Activated B cell treated with CpG ODN at 0.5 μM for 24 hours (primary cell): ENCODE measurements at places on chromosomes 5 and 9.
A peak's percentile ranks its signal among the peaks of the same experiment; 100 is the strongest.

DNA sequence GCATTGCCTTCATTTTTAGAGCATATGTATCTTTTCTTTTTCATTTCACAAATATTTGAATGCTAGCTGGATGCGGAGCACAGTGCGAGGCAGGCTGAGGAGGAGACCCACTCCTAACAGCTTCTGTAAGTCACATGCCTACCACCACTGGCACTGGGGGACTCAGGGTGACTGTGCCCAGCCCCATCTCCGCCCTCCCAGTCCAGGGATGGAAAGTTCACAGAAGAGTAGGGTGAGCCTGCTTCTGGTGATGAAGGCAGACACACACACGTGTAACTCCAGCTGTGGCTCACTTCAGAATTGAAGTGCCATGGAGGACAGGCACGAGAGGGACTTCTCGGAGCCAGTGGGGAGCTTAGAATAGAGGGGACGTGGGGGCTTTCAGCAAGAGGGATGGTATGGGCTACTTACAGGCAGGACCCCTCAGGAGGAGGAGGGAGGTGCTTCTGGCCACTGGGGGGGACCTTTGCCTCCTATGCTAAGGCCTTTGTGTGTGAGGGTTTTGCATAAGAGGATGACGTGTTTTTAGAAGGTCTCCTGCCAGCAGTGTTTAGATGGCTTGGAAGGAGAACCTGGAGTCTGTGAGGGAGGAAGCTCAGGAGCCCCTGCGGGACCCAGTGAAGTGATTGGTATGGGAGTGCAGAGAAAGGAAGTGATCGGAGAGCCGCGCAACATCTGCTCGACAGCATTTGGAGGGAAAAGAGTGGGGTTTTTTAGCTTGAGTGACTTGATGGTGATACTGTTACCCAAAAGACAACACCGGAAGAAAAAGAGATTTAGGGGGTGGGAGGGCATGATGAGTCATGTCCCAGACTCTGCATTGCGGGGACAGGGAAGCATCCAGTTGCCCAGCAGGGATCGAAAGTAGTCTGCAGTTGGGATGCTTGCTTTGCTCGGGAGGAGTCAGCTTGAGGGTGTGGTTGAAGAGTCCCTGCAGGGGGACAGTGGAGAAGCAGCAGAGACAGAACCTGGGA is 163.5 kb upstream of the OTULINL start:
- no peak for DNase-seq

DNA sequence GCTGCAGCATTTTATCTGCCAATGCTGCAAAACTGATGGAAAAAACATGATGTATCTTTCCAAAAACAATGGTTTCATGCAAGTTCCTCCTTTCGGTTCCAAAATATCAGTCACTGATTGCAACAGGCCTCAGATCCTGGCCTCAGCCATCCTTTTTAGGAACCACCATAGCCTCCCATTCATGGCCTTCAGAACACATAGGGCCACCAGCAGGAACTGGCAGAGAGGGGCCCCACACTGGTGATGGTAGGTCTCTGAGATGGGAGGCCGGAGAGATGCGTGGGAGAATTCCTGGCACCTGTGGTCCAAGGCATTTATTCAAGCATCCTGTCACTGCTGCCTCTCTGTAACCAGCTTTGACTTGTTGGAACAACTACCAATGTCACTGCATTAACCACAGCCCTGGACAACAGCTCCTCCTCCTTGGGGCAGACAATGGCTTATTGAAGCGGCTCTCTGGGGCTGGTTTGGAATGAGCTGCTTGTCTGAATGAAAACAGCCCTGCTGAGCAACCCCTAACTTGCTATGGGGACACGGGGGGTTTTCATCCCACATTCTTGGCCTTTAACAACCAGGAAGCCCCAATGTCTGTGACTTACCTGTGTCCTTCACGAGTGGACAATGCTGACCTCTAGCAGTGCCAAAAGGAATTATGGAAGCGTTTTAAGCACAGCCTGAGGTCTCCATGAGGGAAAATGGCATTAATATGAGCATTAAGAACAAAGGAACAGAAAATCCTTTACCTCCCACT is 108.1 kb downstream of the LHFPL2 start:
- no peak for DNase-seq

GRCh38 chr5:127892467-127893207 is 189.4 kb downstream of the CCDC192 start:
- DNase-seq = no peak

DNA sequence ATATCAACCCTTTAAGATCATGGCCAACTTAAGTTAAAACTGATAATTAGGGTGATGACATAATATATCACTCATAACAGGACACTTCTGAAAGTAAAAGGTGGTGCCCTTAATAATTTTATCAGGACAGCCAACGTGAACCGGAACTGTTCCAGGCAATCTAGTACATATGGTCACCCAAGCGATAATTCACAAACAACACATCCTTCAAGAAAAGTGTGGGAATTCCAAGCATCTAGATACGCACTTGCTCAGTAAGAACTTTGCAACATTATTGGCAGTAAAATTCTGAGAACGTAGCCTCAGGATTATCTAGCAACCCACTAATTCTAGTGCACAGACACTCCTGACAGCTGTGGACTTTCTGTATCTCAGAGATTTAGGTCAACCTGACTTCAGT is 85.7 kb downstream of the ALDH7A1 start:
- DNase-seq = no peak

DNA sequence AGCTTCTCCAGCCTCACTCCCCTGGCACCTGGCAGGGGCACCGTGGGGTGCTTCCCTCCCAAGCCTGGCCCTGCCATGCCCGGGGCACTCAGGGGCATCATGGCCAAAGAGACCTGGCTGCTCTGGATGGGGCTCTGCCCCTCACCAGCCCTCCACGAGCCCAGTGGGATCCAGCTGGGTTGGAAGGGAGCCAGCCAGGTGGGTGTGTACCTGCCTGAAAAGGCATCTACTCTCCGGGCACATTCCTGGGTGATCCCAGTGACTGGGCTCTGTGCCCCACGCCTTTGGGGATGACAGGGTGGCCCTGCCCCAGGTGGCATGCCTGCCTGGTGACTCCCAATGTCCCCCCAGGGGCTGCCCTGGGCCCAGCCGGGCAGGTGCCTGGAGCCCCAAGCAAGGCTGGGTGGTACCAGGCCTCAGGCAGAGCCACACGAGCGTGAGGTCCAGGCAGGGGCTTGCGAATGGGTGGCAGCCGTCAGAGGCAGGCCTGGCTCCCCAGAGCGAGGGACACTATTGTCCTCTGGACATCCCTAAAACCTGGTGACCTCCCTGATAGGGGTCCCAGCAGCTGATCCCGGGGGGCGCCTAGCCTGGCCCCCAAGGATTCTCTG is 777 bp downstream of the GPSM1 start:
- DNase-seq = no peak

DNA sequence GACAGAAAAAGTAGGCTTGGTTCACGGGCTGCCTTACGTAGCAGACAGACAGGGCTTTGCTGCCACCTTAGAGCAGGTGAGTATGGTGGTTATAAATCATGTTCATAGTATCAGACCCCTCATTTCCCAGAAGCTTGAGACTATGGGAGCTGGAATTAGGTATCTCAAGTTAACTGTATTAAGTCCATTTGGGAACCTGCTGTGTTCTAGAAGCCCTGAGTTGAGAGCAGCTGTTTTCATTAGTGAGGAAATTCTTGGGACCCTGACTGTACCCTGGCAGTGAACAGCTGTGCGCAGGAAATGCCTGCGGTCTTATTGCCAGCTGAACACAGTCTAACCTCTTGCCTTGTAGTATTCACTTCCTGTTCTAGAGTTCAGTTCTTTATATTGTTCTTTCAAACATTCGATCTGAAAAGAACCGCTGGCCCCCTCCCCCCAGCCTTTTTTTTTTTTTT is 29.8 kb downstream of the UGCG start:
- peak; percentile 34 for DNase-seq

DNA sequence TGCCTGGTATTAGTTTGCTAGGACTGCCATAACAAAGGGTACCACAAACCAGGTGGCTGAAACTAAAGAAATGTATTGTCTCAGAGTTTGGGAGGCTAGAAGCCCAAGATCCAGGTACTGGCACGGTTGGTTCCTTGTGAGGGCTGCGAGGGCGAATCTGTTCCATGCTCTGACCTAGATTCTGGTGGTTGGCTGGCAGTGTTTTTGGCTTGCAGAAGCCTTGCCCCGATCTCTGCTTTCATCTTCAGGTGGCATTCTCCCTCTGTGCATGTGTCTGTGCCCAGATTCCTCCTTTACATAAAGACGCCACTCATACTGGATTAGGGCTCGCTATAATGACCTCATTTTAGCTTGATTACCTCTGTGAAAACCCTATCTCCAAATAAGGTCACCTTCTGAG is 36.7 kb downstream of the RAI14 start:
- DNase-seq = no peak

GRCh38 chr5:7930011-7930410 is 61.1 kb downstream of the MTRR start:
- no peak for DNase-seq

- DNase-seq = peak; percentile 48
Measured at GRCh38 chr5:138459311-138459933, 5.9 kb upstream of the EGR1 start.

GRCh38 chr5:69105996-69106906 is 12.4 kb downstream of the SLC30A5 start:
- DNase-seq = no peak

DNA sequence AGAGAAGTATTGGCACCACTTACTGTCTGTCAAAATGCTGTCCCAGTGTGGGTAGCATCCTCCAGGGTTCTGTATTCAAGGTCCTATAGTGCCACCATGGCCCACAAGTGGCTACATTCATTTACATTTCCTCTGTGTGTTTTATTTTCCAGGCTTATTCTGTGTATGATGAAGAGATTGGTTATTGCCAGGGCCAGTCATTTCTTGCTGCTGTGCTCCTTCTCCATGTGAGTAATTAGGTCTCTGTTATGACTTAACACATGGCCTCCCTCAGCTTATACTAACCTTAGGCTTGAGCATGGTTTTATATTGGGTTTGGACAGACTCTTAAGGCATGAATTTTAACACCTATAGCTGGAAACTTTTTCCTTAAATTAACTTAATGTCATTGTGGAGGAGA is 36.7 kb downstream of the GPR21 start:
- no peak for DNase-seq

DNA sequence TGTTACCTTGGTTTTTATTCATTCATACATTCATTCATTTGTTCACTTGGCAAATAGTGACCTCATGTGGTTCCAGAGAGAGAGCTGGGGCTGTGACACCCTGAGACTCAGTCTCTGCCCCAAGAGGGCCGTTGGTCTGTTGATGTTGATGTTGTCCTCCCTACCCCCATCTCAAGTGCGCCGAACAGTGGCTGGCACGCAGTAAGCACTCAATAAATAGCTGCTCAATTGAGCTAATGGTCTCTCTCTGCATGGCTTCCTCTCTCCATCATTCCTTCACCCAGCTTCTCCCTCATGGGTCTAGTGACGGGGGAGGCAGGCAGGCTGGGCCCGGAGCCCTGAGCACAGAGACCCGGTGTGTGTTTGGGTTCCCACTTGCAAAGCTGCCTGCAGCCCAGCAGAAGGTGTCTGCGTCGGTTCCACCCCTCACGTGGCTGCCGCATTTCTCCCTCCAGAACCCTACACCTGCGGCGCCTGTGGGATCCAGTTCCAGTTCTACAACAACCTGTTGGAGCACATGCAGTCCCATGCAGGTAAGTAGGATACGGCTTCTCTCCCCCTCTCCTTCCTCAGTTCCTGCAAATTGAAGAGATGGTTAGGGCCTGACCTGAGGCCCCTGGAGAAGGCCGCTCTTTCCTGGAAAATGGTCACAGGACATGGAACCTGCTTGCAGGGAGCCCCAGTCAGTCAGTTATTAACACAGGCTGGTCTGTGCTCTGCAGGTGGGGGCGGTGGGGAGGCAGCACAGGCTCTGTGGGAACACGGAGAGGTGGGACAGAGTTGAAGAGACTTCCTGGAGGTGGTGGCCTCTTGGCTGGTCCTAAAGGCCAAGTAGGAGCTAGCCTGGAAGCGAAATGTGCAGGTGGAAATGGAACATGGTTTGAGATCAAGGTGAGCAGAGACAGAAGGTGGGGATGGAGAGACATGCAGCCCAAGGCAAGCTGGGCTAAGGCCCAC is 42.0 kb downstream of the AMBP start:
- DNase-seq = no peak

DNA sequence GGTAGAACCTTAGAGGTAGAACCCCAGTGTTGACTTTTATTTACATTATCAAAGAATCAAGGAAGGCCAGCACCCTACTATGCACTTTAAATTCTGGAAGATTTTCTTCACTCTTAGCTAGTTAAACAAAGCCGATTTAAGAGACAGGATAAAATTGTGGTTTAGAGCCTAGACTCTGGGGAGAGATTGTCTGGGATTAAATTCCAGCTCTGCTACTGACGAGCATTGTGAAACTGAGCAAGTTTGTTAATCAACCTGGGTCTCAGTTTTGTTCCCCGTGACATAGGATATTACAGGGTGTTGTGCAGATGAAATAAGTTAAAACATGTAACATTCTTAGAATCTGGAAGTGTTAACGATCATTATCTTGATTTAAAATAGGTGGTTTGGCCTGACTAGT is 83.5 kb downstream of the FEM1C start:
- DNase-seq = no peak

DNA sequence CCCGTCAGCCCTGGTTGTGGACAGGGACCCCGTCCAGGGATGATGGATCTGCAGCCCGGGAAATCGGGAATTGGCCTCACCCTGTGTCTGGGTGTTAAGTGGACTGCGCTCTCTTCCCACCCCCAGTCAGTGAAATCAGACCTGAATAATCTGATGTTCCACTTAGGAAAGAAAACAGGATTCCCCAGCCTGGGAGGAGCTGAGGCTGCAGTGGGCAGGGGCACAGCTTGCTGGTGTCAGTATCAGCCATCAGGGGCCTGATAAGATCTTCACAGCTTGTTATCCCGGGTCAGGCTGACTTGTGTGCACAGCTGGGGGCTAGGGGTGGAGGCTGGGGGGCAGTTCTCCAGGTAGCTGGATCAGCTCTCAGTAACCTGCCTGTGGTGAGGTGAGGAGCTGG is 29.1 kb downstream of the LMX1B start:
- DNase-seq = no peak

DNA sequence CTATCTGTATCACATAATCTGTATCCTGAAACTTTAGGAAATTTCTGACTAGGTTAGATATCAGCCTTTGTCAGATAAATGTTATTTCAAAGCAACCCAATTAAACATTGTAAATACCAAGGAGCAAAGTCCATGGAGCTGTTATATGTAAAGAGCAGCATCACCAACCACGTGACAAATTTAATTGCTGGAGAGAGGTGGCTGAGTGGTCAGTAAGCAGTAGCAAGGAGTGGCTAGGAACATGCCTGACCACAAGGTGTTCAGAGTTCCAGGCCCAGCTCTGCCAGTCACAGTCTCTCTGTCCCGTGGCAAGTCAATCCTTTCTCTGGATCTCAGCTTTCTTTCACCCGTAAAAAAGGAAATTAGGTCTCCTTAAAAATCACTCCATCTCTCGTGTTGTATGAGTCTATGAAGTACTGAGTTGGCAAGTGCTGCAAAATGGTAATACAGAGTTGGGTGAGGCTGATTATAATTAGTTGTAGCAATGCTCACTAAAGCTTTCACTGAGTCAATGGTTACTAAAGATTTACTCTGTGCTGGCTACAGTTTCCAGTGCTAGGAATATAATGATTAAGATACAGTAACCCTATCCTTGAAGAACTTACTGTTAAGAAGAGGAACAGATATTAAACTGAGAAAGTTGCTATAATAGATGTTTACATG is 166.1 kb downstream of the GNAQ start:
- DNase-seq = no peak

DNA sequence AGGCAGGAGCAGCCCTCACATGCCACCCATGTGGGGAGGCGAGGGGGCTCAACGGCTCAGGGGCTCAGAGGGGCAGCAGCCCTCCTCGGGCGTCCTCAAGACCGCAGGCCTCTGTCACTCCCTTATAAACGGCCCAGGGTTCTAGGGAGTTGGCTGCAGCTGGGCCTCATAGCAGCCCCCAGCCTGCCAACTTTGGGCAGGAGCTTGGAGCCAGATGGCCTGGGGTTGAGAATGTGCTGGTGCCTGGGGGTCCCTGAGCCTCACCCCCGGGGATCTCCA is 51.0 kb upstream of the RNU6ATAC start:
- no peak for DNase-seq
